ENCODE measurements at places on chromosomes 3 and 15.

DNA sequence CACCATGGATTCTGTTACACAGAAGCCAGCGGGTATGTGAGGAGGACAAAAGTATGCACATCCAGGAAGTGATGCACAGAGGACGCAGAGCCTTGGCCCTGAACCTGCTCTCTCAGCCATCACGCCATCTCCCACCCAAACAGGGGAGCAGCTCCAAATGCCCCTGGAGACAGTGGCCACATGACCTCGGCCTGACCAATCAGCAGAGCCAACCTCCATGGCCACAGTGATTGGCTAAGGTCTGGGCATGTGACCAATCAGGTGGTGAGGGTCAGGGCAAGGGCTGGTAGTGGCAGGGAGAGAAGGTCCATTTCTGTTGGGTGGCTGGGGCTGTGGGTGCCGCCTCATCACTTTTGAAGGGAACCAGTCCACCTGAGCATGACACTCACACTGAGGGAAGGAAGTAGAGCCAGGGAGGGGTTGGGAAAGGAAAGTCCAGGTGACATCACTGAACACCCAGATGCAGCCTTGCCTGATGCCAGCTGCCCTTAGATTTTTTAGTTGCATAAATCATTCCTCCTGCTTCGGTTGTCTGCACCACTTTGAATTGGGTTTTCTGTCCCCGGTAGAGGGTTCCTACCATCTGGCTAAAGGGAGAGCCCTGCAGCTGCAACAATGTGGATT lies 70.3 kb upstream of the IQSEC1 start:
- DNase-seq = no peak

DNA sequence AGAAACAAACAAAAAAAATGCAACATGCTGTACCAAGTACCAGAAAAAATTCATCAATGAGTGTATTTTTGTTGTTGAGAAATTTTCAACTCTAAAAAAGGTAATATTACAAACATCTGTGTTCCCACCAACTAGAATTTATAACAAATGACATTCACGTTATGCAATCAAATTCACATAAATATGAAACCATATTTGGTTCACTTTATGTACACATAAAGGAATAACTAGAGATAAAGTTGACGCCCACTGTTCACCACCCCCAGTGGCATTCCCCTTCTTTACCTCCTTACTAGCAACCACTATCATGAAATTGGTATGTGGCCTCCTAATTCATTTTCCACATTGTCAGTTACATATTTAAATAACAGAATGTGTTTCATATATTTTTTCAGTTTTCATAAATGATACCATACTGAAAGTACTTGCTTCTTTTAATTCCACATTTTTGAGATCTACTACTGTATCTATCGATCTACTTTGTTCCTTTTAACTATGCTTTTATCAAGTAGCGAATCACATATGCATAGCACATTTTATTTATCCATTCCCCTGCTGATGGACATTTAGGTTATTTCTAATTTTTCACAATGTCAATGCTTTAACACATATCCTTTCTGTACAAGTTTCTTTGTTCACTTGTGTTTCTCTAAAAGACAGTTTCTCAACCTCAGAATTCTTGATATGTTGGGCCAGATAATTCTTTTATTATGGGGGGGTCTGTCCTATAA lies 34.5 kb downstream of the TBC1D5 start:
- DNase-seq = no peak

DNA sequence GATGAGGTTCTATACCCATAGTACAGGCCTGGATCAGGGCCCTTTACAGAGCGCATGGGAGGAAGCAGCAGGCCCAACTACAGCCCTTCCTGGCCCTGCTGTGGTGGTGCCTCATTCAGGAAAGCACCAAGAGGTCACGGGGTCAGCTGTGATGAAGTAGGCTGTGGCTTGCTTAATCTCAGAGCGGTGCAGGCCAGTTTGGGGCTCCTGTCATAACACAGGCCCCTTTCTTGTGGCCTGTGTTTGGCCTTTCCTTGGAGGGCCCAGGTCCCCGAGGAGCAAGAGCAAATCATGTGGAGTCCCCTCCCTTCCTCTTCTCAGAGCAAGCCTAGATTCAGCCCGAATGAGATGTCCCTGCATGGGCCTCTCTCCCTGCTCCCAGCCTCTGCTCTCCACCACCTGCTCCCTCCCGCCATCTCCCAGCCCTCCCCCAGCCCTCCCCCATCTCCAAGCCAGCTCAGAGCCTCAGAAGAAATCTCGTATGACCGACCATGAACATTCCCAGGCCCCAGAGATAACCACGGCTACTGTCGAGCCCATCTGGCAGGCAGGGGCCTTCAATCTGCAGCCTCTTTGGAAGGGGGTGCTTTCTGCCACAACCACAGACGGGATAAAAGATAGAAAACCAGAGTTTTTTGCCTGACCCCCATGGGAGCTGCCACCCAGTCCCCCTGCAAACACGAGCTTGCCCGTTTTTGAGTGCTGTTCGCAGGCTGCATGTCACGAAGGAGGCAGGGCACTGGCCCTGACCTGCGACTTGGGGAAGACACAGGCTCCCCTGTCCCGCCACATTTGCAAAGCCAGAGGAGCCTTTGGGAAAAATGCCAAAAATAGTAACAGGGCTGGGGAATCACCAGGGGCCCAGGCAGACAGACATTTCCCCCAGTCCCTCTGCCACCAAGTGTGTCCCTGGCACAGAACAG lies 32.3 kb upstream of the DUSP7 start:
- DNase-seq = peak; percentile 70

- DNase-seq = no peak
Measured at GRCh38 chr3:4812591-4812990, 166.6 kb upstream of the BHLHE40 start.

GRCh38 chr3:149005416-149005815 lies 14.1 kb downstream of the GYG1 start:
- no peak for DNase-seq

GRCh38 chr15:68603951-68604350 lies 25.2 kb downstream of the CORO2B start:
- no peak for DNase-seq

- DNase-seq = no peak
Measured at GRCh38 chr3:99731499-99731898, 86.2 kb upstream of the CMSS1 start.

- DNase-seq = no peak
Measured at GRCh38 chr3:118803096-118803476, 231.6 kb downstream of the IGSF11 start.

DNA sequence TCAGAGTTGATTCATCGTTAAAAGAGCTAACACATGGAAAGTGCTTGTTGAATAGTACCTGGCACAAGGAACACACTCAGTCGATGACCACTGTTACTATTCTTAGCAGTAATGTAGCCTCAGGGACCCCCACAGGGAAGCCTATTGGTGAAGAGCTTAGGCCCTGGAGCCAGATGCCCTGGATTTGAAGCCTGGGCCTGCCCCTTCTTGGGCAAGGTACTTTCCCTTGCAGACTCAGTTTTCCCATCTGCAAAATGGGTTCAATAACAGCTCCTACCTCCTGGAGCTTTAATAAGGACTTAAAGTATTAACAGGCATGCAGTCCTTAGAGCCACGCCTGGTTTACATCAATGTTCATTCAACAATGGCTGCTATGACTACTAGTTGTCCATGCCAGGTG lies 96.9 kb upstream of the WNT5A start:
- no peak for DNase-seq

DNA sequence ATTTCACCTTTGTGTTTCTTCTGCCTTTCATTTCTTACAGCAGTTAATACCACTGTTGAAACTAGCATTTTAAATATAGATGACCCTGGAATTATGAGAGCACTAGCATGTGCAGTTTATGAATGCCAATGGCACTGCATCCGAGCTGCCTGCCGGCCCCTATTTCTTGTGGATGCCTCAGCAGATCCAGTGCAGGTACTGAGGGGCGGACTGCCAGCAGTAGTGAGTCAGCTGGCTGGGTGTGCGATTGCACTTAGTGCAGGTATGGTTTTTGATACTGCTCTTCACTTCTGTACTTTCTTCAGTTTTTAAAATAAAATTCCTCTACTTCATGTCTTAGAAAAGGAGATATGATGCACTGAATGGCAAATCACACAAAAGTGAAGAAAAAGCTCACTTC lies 453.0 kb downstream of the DIPK2A start:
- DNase-seq = no peak

DNA sequence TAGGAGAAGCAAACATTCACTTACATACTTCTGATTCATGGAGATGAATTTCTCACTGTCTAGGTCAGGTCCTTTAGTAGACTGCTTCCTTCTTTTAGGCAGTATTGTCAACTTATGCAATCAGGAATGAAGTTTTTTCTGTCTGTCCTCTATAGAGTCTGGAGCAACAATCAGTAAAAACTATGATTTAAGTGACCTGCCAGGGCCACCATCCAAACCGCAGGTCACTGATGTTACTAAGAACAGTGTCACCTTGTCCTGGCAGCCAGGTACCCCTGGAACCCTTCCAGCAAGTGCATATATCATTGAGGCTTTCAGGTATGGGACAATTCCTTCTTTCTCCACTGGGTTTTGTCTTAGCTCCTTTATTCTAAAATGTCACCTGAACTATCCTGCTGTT lies 523.1 kb downstream of the ROBO2 start:
- DNase-seq = no peak
